ENCODE measurements at places on chromosomes 4 and X.

GRCh38 chr4:120447774-120448173 is 381.1 kb upstream of the MAD2L1 start:
- no peak overlapping the region for H3K4me3 ChIP-seq
- no peaks in the 10 kb centered on the region for H3K36me3 ChIP-seq
- no peak overlapping the region for H3K27ac ChIP-seq
- peaks cover 12% of the 10 kb centered on the region for H3K4me1 ChIP-seq

DNA sequence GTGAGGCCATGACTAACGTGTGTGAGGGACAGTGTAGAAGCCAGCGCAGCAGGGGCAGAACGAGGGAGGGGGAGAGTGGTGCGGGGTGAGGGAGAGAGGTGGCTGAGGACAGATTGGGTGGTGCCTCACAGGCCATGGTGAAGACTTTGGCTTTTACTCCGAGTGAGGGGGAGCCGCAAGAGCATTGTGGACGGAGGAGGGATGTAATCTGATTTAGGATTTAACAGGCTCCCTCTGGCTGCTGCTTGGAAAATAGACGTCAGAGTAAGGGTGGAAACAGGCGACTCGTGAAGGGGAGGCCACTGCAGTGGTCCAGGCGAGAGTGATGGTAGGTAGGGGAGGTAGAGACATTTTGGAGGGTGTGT is 13.0 kb downstream of the PPP1R3F start:
- H3K36me3 ChIP-seq = peaks cover 9% of the 10 kb centered on the region
- H3K27ac ChIP-seq = no peak overlapping the region
- DNase-seq = no peak
- no peaks in the 10 kb centered on the region for H3K27me3 ChIP-seq
- H3K4me1 ChIP-seq = peaks cover 29% of the 10 kb centered on the region

- DNase-seq = no peak
- no peak overlapping the region for H3K27ac ChIP-seq
- H3K4me1 ChIP-seq = no peaks in the 10 kb centered on the region
- no peaks in the 10 kb centered on the region for H3K36me3 ChIP-seq
- H3K27me3 ChIP-seq = no peaks in the 10 kb centered on the region
These were observed 15.2 kb downstream of the LINC00632 start for GRCh38 chrX:140724736-140725135.

DNA sequence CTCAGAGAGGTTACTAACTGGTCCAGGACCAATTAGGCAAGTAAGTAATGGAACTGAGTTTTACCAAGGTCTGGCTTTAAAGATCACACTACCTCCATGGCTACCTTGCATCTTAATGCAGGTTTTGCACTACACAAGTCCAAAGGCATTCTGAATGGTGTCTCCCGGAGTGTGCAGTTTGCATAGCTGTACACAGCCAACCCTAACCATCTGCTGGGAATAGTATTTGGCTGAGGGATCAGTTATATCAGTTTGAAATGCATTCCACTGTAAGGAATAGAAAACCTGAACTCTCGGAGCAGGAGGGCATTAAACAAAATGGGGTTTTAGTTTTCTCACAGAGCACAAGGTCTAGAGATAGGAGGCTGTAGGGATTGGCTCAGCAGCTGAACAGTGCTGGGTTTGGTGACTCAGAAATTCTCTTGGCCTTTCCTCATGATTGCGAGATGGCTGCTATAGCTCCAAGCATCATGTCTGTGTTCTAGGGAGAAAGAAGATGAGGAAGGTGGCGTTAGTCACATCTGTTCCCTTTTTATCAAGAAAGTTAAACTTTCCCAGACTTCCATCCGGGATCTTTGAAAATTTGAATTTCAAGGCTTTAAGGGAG is 177.1 kb downstream of the NHS start:
- DNase-seq = no peak
- H3K4me1 ChIP-seq = peaks cover 6% of the 10 kb centered on the region
- H3K36me3 ChIP-seq = no peaks in the 10 kb centered on the region
- H3K27ac ChIP-seq = no peak overlapping the region
- H3K4me3 ChIP-seq = no peak overlapping the region

Data from activated T-helper 1 cell treated with anti-CD3 and anti-CD28 coated beads, Interleukin-12 subunit alpha, Interleukin-12 subunit beta, Interleukin-2, Interleukin-4 antibody, amounts not matched to agents 30 ng/mL and 10 ng/mL and 1 ng/mL, durations not matched to agents 14 hours and 24 hours and 36 hours (primary cell).